ENCODE measurements at places on chromosomes 4 and X.

- no peak for DNase-seq
Measured at GRCh38 chrX:134935276-134935675, 55.5 kb upstream of the SMIM10 start.

DNA sequence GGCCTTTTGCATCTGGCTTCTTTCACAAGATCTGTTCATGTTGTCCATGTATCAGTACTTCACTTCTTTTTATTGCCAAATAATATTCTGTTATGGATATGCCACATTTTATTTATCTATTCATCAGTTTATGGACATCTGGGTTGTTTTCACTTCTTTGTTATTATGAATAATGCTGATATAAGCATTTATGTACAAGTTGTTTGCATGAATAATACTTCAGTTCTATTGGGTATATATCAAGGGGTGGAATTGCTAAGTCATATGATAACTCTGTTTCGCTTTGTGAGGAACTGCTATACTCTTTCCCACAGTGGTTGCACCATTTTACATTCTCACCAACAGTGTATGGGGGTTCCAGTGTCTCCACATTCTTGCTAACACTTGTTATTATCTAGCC is 190.4 kb downstream of the RBMX2 start:
- DNase-seq = no peak

DNA sequence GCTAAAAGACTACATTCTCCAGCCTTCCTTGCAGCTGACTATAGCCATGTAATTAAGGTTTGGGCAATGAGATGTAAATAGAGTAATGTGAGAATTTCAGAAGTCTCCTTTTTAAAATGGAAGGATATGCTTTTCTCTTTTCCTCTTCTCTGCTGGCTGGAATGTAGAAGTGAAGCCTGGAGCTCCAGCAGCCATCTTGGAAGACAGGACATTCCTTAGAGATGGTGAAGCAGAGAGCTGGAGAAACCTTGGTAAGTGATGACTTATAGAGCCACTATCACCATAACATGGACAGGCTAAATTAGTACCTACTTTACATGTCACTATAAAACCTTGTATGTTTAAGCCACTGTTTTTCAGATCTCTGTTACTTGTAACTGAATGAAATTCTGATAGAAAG is 48.0 kb downstream of the RASL11B start:
- DNase-seq = no peak

GRCh38 chrX:47584714-47585113 is 2.5 kb downstream of the TIMP1 start:
- DNase-seq = no peak

DNA sequence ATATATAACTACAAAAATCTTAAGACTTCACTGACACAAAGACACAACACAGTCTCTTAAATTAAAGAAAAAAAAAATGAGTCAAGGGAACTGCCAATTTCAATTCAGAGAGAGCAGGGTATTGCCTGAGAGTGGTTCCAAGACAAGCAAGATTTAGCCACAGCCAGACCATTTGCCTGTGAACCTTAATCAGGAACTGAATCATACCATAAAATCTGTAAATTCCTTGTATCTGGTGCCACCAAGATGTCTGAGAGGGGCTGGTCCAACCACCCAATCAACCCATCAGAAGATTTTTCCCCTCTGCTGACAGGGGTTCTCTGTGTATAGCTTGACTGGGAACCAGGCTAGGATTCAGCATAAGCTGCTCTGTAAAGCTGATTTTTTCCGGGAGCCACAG is 159.2 kb downstream of the CPEB2 start:
- no peak for DNase-seq

DNA sequence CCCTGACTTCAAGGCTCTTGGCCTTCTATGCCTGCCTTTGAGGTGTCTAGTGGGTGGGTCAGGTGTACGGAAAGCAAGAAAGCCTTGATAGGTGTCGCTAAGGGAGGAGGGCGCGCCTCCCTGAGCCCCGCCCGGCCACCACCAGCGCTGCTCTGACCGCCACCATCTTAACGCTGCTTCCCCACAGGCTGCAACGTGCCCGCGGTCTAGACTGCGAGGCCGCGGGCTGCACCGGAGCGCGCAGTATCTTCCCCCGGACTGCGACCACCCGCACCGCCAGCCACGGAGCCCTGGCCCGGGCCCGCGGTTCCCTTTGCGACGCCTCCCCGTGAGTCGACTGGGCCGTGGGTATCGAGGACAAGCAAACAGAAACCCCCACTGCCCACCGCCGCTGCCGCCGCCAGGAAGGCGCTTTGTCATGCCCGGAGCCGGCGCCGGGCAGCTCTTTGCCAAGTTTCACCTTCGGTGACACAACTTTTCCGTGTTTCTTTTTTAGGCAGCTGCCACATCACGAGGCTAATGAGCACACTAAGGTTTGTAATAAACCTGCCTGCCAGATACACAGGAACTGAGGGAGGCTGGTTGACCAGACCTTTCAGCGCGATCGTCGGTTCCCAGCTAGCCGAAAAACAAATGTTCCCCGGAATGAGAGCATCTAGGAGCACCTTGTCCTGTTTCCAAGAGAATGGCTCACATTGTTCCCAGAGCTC is 335.8 kb upstream of the F9 start:
- DNase-seq = no peak

GRCh38 chrX:1417921-1418771 is 26.2 kb upstream of the SLC25A6 start:
- no peak for DNase-seq

- DNase-seq = no peak
Measured at GRCh38 chr4:72208421-72209075, 176.7 kb downstream of the NPFFR2 start.

DNA sequence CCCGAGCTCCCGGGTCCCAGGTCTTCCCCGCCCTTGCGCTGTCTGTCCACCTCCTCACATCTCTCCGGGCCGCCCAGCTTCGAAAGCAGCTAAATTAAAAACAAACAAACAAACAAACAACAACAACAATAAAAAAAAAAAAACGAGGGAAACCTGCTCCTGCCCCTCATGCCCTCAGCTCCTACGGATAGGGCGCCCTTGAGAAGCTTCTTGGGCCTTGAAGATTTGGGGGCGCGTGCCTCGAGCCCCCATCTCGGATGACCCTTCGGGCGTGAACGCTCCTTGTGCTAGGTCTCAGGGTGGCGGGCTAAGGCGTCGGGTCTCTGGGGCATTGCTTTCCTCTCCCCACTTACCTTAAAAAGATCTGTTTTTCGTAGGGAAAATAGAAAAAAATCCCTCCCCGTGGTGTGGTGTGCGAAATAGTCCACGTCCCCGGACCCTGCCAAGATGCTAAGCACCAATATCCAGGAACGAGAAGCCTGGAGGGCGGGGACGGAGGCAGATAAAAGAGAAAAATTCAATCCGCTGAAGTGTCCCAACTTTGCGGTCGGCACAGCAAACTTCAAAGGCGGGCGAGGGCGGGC is 603 bp downstream of the NDNF start:
- no peak for DNase-seq

- no peak for DNase-seq
Measured at GRCh38 chrX:26925088-26925487, 538.1 kb downstream of the PPP4R3C start.

DNA sequence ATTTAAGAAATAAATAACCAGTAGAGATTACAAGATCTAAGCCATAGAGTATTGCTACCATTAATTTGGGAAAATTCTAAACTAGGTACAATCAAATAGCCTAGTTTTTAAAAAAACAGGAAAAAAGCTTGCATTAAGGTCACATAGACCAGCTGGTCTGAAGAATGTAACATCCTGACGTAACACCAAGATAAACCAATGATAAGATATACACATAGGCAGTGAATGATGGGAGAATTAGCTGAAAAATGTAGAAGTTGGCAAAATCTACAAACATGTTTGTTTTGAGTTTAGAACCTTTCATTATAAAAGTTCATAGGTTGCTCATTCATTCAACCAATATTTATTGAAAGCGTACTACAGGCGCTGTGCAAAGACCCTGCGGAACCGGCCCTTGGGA is 120.0 kb downstream of the SH3RF1 start:
- DNase-seq = no peak

- DNase-seq = no peak
Measured at GRCh38 chr4:44494810-44495701, 46.4 kb upstream of the KCTD8 start.

DNA sequence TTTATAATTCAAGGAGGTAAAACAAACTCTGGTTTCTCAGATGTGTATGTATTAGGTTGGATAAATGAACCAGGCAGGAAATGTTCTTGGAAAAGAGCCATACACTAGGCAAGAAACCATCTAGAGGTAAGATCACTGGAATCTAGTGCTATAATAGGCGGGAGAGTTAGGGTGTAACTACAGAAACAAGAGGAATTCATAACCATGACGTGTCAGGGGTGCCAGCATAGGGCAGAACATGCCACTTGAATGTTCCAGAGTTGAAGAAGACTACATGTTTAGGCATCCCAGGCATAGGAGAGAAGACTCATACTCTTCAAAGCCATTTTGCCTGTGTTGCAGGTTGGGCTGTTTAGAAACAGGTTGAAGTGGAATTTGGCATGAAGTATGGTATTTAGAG is 198.7 kb downstream of the CCNG2 start:
- DNase-seq = no peak
